ENCODE measurements at places on chromosomes 12 and 14.

DNA sequence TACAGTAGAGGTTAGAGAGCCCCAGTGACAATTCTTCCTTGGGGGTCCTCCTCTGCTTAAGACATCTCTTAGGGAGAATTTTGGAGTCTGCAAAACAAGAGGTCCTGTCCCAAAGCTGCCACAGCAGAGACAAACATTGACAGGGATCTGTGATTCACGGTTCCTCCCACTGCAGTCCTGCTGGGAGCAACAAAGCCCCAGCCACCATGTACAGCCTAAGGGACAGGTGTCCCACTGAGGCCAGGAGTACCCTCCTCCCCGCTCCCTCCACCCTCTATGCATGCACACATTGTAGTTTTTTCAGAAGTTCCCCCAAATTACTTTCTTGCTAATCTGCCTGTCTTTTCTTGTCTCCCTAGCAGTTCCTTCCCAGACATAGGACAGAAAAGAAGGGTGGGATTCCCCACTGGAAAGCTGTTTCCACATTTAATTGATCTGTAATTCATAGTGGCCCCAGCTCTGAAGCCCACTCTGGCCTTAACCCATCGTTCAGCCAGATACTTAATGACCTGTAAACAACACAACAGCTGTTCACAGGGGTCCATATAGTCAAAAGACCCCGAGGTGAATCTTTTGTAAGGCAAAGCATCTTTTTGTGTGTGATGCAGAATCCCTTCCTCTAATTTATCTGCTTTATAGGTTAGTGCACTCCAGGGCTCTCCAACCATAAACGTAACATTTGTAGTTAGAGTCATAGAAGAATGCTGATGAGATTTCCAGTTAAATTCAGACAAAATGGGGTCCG is 13.9 kb upstream of the PRICKLE1 start:
- DNase-seq = no peak

- no peak for DNase-seq
Observed at GRCh38 chr14:69753860-69754259, 13.1 kb upstream of the SRSF5 start.

- DNase-seq = no peak
Observed at GRCh38 chr12:108645686-108646599, 12.2 kb upstream of the SELPLG start.

DNA sequence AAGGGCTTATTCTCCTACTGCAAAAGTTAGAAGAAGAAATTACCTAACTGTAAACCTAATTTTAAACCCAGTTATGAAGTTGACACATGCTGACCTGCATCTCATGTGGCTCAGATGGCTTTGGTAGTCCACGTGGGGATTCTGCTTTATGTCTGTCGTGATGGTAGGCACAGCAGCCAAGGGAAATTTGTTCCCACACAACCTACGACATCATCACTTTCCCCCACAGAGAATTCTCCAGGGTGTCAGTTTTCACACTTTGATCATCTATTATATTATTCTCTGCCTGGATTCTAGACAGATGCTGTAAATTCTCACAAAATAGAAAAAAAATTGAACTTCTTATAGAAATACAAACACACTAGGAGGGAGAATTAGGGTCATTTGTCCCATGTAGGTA is 70.6 kb downstream of the PTHLH start:
- no peak for DNase-seq

- peak; percentile 46 for DNase-seq
Observed at GRCh38 chr12:51217133-51217967, 512 bp downstream of the POU6F1 start.

GRCh38 chr12:84638811-84639368 is 273.7 kb downstream of the SLC6A15 start:
- DNase-seq = no peak

DNA sequence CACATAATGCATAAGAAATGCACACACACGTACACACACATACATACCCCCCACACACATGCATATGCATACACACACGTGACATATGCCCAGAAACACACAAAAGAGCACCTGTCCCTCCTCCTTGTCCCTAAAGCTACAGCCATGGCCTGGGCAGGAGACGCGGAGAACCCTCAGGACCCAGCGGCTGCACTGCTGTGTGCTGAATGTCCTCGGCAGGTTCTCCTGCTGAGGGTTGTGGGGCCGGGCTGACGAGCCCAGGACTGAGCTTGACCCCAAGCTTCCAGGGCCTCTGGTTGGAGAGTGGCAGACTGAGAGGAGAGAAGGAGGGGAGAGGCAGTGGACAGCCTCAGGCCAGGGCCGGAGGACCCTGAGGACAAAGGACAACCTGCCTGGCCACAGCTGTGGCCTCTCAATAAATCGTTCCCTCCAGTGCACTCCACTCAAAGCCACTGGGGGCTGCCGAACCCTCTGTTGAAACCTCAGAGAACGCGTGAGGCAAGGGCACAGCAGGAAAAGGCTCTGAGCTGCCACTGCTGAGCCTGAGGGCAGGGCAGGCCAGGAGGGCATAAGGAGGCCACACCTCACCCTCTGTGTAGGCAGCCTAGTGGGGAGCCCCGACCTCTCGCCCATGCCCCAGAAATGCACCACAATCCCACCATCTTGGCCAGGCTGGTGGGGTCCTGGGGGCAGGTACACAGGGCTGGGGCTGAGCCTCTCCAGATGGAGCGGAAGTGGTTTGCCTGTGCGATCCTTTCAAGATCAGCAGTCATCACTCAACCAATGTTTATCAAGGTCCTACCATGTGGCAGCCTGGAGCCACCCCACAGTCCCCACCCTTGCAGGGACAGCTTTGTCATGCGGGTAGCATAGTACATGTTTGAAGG is 3.1 kb downstream of the CACNA2D4 start:
- no peak for DNase-seq

DNA sequence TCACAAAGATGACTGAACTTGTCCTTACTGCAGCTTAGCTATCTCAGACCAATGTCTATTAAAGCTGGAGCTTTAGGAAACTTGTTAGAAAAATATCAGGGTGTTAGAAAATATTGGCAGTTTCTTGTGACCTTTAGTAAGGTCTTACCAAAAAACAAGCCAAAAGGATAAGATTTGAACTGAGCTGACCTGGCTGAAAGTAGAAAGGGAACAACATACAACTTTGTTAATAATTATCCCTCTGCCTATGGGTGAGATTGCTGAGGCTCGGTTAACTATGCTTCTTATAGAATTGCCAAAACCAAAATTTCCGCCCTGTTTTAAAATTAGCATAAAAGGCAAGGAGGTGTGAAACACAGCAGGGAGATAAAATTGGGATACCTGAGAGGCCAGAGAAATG is 73.8 kb downstream of the DHRS2 start:
- no peak for DNase-seq

GRCh38 chr12:121803861-121804416 is at the start of gene SETD1B:
SETD1B (plus strand) TSS chr12:121804009; CDS start chr12:121804738, 729 bp downstream.
- no peak for DNase-seq

GRCh38 chr12:48569946-48570345 is at the start of gene LALBA:
LALBA (minus strand) TSS chr12:48570046; CDS start chr12:48570020, 26 bp downstream.
- no peak for DNase-seq

Measured in T-helper 2 cell (primary cell).